ENCODE measurements at places on chromosomes 16 and 17. TPM values are rescaled to one million over a fixed set of nuclear protein-coding genes. Genes with fewer than 3 reads are reported as not detected.

CDRT4 gene
- 4.0 TPM for total RNA-seq

LRRC36 gene
- 1.9 TPM for total RNA-seq

SOX8 gene
- 0.43 TPM for total RNA-seq

ARHGAP44 gene
- total RNA-seq = 0.21 TPM

KRT13 gene
- not detected for total RNA-seq

KRTAP3-1 gene
- not detected for total RNA-seq

CCDC182 gene
- total RNA-seq = not detected
